ENCODE measurements at places on chromosomes 1 and 21. TPM values are rescaled to one million over a fixed set of nuclear protein-coding genes. Genes with fewer than 3 reads are reported as not detected.

- no peak for DNase-seq
Measured at GRCh38 chr1:12810691-12811408, 19.7 kb downstream of the PRAMEF1 start.

DNA sequence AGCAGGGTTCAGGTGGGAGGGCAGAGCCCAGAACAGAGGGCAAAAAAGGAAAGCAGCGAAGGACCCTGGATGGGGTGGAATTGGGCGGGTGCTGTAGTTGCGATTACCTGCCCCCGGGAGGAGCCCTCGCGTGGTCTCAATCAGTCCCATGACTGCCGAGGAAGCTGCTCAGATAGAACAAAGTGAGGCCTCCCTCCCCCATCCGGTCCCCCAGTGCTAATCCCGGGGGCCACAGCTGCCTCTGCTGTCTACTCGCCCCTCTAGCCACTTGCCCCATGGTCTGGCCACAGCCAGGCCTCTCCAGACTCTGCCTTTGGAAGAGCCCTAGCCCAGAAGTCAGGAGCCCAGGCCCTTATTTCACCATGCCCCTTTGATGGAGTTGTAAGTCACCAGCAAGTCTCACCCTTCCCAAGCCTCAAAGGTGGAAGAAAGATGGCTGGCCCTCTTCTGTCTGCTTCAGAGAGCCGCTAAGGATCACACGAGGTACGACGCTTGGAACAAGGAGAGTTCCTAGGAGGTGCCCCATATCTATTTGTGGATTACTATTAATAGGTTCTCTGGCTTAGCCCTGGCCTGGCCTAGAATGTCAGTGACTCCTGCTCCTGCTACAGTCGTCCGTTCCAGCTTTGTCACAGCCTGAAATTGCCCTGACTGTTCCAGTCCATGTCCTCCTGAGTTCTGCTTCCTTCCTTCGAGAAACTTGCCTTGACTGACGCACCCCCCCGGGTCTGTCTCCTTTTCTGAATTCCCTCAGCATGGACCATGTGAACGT, 16.4 kb downstream of the ECHDC2 start:
- no peak for DNase-seq

DNA sequence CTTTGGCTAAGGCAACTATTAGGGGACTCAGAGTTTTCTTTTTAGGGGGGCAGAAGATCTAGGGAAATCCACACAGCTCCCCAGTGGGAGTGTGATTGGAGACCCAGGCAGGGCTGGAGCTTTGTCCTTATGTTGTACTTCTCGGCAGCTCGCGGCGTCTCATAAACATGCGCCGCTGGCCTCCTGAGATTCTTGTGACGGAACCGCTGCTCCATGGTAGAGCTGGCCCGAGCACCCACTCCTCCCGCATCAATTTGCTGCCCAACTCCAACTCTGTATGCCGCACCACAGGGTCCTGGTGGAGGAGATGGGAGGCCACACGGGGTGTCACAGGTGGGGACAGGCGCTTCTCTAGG, 143.9 kb downstream of the GALNT2 start:
- DNase-seq, result no peak

GRCh38 chr1:206580438-206581113, 31.7 kb downstream of the EIF2D start:
- no peak for DNase-seq

- DNase-seq, result no peak
Measured at GRCh38 chr1:226945106-226945857, 5.2 kb downstream of the COQ8A start.

GRCh38 chr1:171736196-171736595, 5.7 kb downstream of the VAMP4 start:
- DNase-seq, result no peak

GRCh38 chr1:234722270-234722704, 112.3 kb upstream of the IRF2BP2 start:
- DNase-seq, result no peak

DNA sequence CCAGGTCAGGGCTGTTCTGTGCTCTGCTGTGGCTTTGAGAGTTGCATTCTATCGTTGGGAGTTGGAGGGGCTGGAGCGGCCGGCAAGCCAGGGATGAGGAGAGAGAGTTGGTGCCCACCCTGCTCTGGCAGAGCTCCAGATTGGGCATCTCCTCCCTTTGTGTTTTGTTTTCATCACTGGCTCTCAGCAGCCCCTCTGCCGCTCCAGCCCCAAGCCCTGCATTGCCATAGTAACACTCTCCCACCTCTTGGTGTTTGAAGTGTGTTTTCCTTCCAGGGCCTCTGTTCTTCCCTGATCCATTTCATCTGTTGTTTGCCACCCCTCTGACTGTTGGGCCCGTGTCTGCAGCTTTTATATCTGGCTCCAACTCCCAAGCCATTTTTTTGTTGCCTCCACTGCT, 152.7 kb downstream of the URB2 start:
- DNase-seq, result no peak

DNA sequence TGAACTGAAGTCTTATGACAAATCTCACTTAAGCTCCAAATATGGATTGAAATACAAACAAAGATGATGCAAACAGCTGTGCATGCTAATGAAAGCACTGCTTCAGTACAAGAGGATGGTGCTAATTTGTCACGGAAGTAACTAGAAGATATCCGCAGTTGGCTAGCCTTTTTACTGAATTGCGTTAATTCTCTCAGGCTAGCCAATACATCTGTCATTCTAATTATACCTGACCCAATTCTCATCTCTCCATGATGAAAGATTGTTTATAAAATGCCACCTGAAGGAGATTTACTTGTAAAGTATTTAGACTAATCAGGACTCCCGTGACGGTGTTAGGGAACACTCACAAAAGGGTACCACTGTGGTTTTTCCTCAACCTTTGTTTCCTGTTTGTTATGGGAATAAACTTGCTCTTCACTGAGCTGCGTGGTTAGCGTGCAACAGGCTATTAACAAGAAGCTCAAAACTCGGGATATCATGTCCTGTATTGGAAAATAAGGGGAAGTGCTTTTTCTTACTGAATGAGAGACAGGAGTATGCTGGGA, 162.5 kb downstream of the APP start:
- DNase-seq, result no peak

GRCh38 chr1:211259638-211260126, 516 bp downstream of the RCOR3 start:
- peak; percentile 70 for DNase-seq

GRCh38 chr1:237324226-237324625, 282.2 kb downstream of the RYR2 start:
- no peak for DNase-seq

- DNase-seq, result no peak
Measured at GRCh38 chr21:42684109-42684916, 30.9 kb downstream of the PDE9A start.

DNA sequence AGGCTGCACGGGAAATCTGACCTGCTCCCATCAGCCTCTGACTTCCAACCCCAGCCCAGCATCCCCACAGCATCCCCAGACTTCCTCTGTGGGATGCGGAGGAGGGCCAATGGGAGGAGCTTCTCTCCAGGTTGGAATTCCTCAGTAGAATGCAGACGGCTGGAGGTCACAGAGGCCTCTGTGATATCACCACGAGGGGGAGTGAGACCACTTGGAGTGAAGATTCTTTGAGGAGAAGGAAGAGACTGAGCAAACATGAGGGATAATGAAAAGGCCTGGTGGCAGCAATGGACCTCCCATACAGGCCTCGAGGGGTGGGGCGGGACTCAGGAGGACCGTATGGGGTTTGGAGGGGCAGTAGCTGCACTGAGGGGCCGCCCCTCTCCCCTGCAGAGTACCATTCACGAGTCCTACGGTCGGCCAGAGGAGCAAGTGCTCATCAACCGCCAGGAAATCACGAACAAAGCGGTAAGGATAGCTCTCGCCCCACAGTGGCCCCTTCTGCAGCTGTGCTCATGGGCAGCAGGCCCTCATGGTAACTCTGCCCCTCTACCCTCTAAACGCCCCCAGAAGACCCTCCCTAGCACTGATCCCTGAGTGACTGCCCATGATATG, at the start of gene CATSPER4:
TSS of gene CATSPER4 (plus strand) at position 230 of the 615 bp plus-strand sequence. CDS start at position 256, 26 bp downstream.
- DNase-seq, result no peak

- no peak for DNase-seq
Measured at GRCh38 chr1:54968551-54968950, 11.9 kb upstream of the TMEM61 start.

DNA sequence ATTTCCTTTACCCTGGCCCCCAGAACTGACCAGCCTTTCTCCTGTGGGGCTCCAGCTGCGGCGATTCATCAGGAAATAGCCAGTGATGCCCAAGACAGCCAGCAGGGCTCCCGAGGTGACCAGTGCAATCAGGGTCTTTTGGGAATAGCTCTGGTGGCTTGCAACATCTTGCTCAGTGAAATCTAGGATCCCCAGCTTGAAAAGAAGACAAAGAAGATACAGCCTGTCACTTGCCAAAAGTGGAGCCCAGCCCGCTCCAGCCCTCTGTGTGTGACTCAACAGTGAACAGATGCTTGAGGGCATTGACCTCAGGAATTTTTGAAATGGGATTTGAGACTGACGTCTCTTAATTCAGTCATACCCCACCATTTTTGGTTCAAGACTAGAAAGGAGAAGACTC, 22.3 kb downstream of the CD34 start:
- no peak for DNase-seq

DNA sequence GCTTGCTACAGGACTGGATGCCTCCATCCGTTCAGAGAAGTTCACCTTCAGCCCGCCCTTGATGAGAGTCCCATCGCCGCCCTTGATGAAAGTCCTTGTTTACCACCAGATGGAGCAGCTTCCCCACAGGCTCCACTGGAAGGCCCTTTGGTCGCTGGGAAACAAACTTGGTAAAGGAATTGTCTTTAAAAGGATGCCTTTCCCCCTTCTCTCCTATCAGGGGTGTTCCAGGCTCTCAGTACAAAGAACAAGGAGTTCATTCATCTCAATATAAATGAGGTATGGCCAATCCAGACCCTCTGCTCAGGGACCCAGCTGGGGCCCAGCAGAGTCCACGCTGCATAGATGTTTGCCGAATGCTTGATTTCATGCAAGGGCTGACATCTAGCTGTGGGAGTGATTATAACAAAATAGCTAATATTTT, 50.8 kb downstream of the CAPN9 start:
- peak; percentile 77 for DNase-seq

- no peak for DNase-seq
Measured at GRCh38 chr1:86621286-86621685, 74.4 kb downstream of the CLCA4 start.

DNA sequence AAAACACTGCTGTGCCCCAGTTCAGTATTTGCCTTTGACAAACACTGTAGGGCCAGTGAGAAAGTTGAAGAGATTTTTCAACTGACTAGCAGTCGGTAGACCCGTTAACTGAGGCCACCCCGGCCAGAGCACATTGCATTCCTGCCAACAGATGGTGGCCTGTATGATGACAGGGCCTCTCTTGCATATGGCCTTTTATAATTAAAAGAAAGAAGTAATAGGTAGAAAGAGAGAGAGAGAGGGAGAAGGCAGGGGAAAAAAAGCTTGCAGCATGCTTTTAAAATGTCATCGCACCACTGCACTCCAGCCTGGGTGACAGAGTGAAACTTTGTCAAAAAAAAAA, 4.7 kb upstream of the C1orf174 start:
- no peak for DNase-seq

XCL1 gene
- not detected for polyA plus RNA-seq

MAN1A2 gene
- polyA plus RNA-seq, result 24.0 TPM

LCE1B gene
- not detected for polyA plus RNA-seq

FCAMR gene
- not detected for polyA plus RNA-seq

E2F2 gene
- polyA plus RNA-seq, result 3.5 TPM
